Heart right ventricle (tissue), 16 donors: ENCODE measurements at places on chromosomes 5 and 9. TPM values are rescaled to one million over a fixed set of nuclear protein-coding genes. Genes with fewer than 3 reads are reported as not detected.

Gene IL5
- not detected for total RNA-seq

Gene GLIPR2
- 5.3 TPM for total RNA-seq

- peak; percentile 18 for DNase-seq
Observed at GRCh38 chr9:112378328-112379176, 1.4 kb upstream of the HSDL2 start.

DNA sequence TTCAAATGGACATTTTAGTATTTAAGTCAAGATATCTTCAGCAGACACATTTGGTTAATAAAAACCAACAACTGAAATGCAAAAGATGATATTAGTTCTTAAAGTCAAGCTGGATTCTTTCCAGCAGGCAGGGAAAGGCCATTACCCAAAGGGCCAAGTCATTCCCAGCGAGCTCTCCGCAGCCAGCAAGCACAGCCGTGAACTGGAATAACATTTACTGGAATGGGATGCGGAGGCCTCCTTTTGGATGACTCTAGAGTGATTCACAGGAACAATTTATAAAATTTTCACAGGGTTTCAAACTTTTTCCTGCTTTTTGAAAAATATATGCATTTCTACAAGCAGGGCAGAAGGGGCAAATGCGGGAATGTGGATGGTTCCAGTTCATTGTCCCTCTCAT, 76.6 kb upstream of the DAB2 start:
- DNase-seq, result peak; percentile 59

- no peak for DNase-seq
Observed at GRCh38 chr9:35487081-35487480, 2.8 kb upstream of the RUSC2 start.

DNA sequence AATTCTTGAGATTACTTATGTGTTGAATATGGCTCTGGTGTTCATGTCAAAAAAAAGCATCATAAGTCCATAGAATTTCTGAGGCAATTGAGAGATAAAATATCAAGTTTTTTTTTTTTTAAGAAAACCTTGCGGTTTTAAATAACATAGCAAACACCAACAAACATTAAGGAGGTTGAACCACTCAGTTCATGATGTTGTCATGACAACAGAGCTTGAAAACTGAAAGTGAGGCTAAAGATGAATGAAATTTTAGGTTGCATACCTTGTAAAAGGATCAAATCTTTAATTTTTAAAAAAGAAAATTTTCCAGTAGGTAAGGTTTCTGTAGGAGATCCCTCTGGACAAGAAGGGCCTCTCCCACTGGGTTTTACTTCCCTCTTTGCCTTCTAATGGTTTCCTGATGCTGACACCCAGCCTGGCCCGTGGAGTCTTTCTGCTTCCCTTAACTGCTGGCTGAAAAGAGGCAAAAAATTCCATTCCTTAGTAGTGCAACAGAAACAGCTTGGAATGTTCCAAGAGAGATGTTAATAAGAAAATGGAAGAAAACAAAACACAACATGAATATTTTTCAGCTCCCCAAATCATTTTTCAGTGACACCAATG, 60.0 kb upstream of the FER start:
- no peak for DNase-seq

Gene SLC25A46
- 68.1 TPM for total RNA-seq

- no peak for DNase-seq
Observed at GRCh38 chr9:22718653-22719052, 272.0 kb downstream of the DMRTA1 start.

DNA sequence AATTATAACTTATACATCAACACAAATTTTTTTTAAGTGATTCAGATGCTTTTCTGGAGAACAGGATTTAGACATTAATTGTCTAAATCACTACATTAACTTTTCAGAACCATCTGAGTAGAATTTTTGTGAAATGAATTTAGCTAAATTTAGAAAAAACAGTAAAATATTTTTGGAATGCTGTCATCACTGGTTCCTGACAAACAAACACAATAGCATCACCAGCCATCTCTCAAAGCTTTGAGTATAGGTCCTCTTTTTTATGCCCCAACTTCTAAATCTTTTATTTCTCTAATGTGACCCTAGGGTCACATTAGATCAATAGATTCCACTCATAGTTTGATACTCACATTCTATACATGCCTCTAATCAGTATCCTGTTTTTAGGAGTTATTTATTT, 104.6 kb downstream of the PRR16 start:
- DNase-seq, result no peak

DNA sequence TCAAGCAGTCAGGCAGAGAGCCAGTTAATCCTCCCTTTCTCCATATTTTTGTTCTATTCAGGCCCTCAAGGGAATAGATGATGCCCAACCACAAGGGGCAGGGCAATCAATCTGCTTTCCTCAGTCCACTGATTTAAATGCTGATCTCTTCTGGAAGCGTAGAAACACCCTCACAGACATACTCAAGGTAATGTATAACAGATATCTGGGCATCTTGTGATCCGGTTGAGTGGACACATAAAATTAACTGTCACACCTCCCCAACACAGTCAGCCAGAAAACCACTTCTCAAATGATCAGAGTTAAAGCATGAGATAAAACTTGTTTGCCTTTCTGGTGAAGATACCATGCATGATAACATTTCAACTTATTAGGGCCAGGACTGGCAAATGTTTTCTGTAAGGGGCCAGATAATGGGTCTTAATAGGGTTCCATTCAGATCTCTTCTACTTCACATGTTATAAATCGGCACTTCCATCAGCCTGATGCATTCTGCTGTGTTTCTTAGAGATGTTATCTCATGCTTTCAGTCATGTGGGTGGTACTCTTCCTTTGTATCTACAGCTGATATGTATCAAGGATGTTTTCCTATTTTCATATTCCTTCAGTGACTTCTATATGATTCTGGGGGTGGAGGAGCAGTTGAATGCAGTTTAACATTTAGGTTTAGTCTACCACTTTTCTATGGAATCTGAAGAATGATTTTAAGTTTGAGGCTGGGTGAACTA, 58.9 kb upstream of the CNTLN start:
- DNase-seq, result no peak

Gene KLHL3
- total RNA-seq, result 33.6 TPM

DNA sequence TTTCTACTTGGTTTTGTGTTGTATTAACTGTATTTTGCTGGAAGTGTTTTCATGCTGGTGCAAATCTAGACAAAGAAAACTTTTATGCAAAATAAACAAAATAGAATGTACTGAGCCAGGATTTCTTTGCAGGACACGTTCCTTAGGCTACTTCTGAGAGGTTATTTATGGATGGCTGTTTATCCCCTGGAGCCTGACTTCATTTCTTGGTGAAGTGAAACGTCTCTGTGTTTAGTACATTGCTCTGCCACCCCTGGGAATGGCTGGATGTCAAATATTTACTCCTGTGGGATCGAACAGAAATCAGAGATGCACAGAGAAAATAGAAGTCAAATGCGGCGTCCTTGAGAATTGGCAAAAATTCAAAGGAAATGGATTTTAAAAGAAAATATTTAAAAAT, 327.1 kb upstream of the MPDZ start:
- peak; percentile 29 for DNase-seq

- DNase-seq, result peak; percentile 85
Observed at GRCh38 chr5:88883836-88884607, 1.0 kb upstream of the MEF2C start.

DNA sequence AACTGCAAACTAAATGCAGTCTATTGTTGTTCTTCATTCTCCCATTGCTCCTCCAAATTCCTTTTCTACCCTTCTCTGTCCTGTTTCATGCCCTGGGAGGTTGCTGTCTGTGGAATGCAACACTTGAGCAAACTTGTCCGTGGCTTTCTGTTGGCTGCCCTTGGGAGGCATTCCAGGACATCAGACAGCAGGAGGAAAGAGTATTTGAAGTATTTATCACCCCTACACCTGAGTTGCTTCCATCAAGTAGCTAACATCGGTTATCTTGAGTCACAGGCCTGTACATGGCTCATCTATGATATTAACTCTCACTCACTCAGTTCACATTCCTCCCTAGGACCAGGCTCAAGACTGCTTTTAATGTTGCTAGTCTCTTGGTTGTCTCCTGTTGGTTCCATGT, 803.4 kb upstream of the CDH6 start:
- no peak for DNase-seq

- no peak for DNase-seq
Observed at GRCh38 chr9:90504486-90504885, 138.1 kb downstream of the DIRAS2 start.

Gene AHRR
- total RNA-seq, result not detected

Gene DNLZ
- total RNA-seq, result 34.9 TPM

GRCh38 chr5:43601454-43602260, 1.3 kb upstream of the NNT start:
- no peak for DNase-seq

GRCh38 chr9:110031511-110032173, 176.3 kb downstream of the C9orf152 start:
- DNase-seq, result no peak

- DNase-seq, result no peak
Observed at GRCh38 chr9:112624711-112625707, 92.9 kb downstream of the INIP start.

- no peak for DNase-seq
Observed at GRCh38 chr5:2385818-2386217, 365.7 kb downstream of the IRX2 start.

Gene DNAJA1
- 47.9 TPM for total RNA-seq

- DNase-seq, result no peak
Observed at GRCh38 chr9:3525096-3525835, 535 bp downstream of the RFX3 start.

Gene STKLD1
- 0.39 TPM for total RNA-seq

- DNase-seq, result no peak
Observed at GRCh38 chr9:111630182-111630963, 761 bp upstream of the DNAJC25 start.

DNA sequence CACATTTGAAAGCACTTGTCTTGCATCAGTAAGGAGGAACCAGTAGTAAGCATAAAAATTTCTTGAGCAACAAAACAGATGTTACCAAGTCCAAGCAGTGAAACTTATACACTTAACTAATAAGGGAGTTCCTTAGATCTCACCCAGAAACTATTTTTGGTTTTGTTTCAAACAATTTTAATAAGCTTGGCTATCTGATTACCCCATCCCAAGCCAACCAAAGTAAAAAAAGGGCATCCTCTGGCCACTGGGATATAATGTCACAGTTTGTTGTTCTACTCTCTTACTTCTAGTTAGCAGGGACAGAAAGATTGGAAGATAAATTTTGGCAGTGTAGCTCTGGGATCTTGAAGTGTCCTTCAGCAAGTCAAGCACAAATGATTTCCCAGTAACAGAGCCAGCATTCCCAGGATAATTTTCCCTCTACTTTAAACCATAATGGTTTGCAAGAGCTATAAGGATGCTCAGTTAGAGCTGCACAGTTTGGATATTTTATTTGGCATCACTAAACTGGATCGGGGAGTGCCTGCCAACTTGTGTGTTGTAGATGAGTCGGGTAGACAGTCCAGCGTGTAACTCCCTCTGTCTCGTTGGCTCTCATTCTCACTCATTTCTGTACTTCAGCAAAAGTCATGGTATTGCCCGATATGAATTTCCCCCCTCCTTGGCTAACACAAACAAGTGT, 161.9 kb upstream of the HMHB1 start:
- peak; percentile 16 for DNase-seq

Gene PCDHB3
- total RNA-seq, result 1.0 TPM

DNA sequence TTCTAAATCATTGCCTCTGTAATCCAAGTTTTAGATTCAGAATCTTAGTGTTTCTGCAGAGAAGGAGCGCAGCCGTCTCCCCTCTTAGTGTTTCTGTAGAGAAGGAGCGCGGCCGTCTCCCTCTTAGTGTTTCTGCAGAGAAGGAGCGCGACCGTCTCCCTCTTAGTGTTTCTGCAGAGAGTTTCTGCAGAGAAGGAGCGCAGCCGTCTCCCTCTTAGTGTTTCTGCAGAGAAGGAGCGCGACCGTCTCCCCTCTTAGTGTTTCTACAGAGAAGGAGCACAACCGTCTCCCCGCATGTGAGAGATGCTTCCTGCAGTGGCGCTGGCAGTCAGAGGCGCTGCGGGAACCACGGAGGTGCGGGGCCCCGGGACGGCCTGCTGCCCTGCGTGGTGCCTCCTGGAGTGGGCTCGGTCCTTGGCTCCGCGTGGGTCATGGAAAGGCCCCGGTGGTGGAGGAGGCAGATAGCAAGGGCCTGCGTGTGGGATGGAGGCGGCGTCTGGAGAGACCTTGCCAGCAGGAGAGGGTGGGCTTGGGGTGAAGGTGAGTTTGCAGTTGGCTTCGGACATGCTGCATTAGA, 10.9 kb downstream of the CEP72 start:
- no peak for DNase-seq

DNA sequence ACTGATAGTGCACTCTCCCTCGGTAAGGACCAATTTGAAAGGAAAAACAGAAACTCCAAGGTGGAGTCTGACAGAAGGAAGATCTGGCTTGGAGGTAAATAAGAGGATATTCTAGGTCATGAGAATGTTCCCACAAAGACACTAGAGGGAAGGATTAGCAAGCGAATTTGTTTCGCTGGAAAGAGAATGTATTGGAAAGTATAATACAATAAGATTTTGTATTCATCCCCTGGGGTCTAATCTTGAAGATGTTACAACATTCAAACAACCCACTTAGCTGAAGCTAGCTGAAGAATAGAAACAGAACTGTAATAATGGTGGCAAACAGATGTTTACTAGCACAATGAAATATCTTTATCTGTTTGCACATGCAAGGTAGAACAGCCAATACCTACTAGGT, 158.7 kb downstream of the GNAQ start:
- no peak for DNase-seq

GRCh38 chr9:114286146-114286679, 36.7 kb upstream of the ORM1 start:
- DNase-seq, result no peak

Gene GLT6D1
- not detected for total RNA-seq

DNA sequence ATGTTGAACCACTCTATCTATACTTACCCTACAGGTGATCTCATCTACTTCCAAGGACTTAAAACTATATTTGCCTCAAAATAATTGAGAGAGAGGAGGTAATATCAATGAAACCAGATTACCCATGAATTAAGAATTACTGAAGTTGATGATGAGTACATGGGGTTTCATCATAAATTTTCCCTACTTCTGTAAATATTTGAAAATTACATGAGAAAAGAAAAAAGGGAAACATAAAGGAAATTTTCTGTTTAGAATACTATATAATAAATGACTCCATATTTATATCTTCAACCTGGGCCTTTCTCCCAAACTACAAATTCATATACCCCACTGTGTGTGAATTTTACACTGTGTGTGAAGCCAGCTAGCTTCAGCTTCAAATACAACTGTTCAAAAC, 2.6 kb downstream of the TSTD2 start:
- no peak for DNase-seq

- no peak for DNase-seq
Observed at GRCh38 chr5:14948383-14948782, 76.8 kb upstream of the ANKH start.

DNA sequence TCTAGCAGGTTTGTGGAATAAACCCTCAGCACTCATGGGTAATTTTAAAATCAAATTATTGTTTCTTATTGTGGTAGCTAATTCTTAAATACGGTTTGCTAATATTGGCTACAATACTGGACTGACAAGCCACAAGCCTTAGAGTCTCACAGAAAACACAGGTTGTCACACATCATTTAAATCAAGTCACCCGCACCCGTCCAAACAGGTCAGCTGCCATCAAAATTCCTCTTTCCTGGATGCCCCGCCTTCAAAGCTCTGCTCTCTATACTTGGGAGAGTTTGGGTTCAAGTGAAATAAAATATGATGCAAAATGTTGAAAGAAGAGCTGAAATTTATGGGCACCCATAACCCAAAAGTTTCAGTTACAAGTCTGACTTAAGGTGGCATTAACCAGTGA, 12.3 kb upstream of the SUSD1 start:
- no peak for DNase-seq

GRCh38 chr5:1002836-1003235, 5.8 kb upstream of the NKD2 start:
- DNase-seq, result no peak

GRCh38 chr9:36731068-36731956, 158.6 kb downstream of the MELK start:
- no peak for DNase-seq
